ENCODE measurements at places on chromosomes 3 and 15. TPM values are rescaled to one million over a fixed set of nuclear protein-coding genes. Genes with fewer than 3 reads are reported as not detected.

DNA sequence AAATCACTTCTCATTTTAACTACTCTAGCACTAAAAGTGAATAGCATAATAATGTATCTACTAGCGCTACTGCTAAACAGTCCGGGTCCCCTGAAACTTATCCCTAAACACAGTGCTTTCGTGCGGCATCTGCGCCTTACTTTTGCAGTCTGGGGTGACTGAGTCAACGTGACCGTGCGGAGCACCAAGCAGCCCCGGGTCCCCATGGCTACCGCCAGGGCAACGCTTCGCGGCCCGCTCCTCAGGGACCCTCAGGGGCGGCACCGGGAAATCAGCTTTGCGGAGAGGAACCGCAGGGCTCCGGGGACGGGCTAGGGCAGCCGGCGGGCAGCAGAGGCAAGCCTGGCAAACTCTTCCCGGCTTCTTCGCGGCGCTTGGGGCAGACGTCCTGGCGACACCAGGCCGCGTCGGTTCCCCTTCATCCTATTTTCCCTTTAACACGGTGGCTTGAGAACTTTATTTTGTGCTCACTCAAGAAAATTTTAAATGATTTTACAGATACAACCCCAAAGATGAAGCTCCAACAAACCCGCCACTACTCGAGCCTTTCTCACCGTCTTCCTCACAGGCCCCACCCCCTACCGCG is 757 bp upstream of the DIPK2A start:
- peak overlapping the region; percentile 91 for H3K4me3 ChIP-seq
- H3K4me1 ChIP-seq = peaks cover 8% of the 10 kb centered on the region
- H3K36me3 ChIP-seq = peaks cover 49% of the 10 kb centered on the region
- peak; percentile 77 for DNase-seq
- H3K27me3 ChIP-seq = no peaks in the 10 kb centered on the region

DNA sequence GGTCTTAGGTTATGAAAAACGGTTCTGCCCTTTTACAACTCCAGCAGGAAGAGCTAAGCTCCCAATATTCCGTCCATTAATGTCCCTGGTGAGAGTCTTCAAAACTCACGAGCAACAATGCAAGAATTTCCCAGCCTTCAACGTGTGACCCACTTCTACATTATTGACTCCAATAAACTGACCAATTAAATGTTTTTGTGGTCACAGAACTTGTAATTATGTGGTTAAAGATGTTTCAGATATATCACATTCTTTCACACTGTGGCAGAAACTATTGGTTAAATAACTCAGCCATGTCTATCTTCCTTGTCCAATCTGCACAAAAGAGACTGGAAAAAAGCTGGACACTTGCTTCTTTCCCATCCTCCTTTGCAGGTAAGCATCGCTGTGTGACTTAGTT is 286.6 kb upstream of the ADAMTS9 start:
- no peaks in the 10 kb centered on the region for H3K27me3 ChIP-seq
- DNase-seq = no peak
- no peak overlapping the region for H3K27ac ChIP-seq
- H3K36me3 ChIP-seq = no peaks in the 10 kb centered on the region

GRCh38 chr3:184601576-184602371 is 40.2 kb downstream of the EPHB3 start:
- no peaks in the 10 kb centered on the region for H3K36me3 ChIP-seq
- H3K27ac ChIP-seq = peak overlapping the region; percentile 0
- peaks cover 21% of the 10 kb centered on the region for H3K4me1 ChIP-seq
- H3K4me3 ChIP-seq = peak overlapping the region; percentile 12
- DNase-seq = no peak
- H3K27me3 ChIP-seq = peaks cover 72% of the 10 kb centered on the region

DNA sequence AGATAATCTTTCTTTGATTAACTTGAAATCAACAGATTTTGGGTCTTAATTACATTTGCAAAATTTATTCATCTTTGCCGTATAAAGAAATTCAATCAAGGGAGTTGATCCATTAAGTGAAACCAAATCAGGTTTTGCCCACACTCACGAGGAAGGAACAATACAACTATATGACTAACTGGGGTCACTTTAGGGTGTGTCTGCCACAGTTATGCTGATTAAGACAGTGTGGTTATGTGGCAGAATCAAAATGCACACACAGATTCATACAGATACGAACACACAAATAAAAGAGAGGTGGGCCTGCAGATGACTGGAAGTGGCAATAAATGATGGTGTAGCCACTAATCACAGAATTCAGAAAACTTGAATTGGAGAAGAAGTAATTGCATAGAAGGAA is 543.5 kb downstream of the GABRG3 start:
- no peak for DNase-seq
- no peak overlapping the region for H3K27ac ChIP-seq
- no peaks in the 10 kb centered on the region for H3K4me1 ChIP-seq
- no peaks in the 10 kb centered on the region for H3K36me3 ChIP-seq
- no peak overlapping the region for H3K4me3 ChIP-seq
- H3K27me3 ChIP-seq = no peaks in the 10 kb centered on the region

DNA sequence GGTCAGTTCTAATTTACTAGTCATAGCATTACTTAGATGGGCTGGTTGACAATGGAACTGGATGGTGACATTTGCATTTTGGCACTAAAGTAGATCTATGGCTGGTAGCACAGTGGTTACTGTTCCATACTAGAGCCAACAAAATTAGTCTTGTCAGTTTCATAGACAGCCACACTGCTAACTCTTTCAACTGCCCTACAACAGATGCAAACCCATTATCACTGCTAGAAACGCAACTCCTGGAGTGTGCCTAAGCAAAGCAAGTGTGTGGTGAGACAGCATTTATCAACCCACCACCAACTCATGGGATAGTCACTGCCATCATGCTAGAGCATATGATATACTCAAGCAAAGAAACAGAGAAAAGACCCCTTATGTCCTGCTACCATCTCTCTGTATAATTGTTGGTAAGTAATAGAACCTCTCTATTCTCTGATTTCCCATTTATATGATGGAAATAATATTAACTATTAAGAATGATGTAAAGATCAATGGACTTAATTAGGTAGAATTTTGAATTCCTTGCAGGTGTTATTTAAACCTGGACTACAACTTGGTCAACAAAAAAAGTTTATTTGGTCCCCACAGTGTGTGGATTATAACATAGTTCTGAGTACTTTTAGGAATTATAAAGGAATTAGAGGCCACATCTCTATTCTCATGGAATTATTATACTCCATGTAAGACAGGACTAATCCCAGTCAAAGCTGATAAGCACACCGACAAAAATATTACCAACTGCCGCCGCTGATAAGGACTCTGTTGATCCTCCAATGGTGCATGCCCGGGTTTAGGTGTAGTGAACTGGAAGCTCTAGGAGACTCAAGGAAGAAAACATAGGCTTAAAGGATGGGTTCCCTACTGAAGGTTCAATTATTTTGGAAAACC is 19.9 kb upstream of the ABHD5 start:
- no peak for DNase-seq
- no peaks in the 10 kb centered on the region for H3K36me3 ChIP-seq
- no peak overlapping the region for H3K27ac ChIP-seq
- no peaks in the 10 kb centered on the region for H3K27me3 ChIP-seq
- no peaks in the 10 kb centered on the region for H3K4me1 ChIP-seq

DNA sequence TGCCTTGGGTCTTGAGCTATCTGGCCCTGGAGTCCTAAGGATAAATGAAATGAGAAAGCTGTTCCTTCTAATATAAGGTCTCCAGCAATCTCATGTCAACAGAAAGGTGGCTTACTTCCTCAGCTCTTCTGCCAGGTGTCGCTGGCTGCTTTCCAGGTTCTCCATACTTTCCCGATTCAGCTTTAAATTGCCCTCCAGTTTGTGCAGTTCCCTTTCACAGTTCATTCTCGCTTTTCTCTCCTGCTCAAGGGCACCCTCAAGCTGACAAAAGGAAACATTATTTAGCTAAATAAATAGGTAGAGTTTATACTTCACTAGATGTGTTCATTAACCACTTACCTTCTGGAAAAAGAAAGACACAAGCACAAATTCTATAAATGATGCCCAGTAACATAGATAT is 73.0 kb downstream of the MYH15 start:
- no peaks in the 10 kb centered on the region for H3K4me1 ChIP-seq
- no peaks in the 10 kb centered on the region for H3K36me3 ChIP-seq
- no peak overlapping the region for H3K27ac ChIP-seq
- H3K4me3 ChIP-seq = no peak overlapping the region
- H3K27me3 ChIP-seq = no peaks in the 10 kb centered on the region
- DNase-seq = peak; percentile 1

GRCh38 chr15:26295336-26296085 is 432.4 kb upstream of the ATP10A start:
- H3K4me3 ChIP-seq = no peak overlapping the region
- H3K36me3 ChIP-seq = no peaks in the 10 kb centered on the region
- no peaks in the 10 kb centered on the region for H3K27me3 ChIP-seq
- H3K27ac ChIP-seq = no peak overlapping the region
- DNase-seq = no peak
- no peaks in the 10 kb centered on the region for H3K4me1 ChIP-seq

The KCNAB1 gene
- total RNA-seq = 0.51 TPM

The ROPN1B gene
- total RNA-seq = 0.92 TPM
